H7 (cell line): ENCODE measurements at places on chromosomes 4 and X.
A peak's percentile ranks its signal among the peaks of the same experiment; 100 is the strongest.

DNA sequence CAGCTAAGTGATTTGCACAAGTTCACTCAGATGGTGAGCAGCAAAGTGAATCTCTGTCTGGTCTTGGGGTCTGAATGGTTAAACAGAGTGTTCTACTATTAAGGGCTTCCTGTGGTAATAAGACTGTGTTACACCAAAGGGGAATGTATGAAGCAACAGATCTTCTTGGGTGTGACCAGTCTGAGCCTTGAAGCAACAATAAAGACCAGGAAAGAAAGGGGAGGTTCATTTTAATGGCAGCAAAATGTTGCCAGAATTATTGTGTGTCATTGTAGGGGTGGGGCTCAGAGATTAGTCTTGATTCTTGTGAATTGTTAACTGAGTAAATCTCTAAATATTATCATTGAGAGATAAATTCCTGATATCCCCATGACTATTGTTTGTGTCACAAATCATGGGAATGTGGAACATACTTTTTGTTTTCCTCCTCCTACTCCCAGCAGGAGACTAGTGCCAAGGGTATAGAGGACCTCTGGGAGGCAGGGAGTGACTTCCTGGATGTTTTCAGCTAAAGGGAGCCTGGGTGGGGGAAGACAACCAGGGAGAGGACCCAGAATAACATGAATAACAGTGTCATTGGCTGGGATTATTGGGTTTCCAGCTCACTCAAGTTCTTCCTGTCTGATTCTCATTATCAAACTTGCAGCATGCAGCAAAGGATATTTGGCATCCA lies 141.4 kb upstream of the PAK3 start:
- DNase-seq: no peak

DNA sequence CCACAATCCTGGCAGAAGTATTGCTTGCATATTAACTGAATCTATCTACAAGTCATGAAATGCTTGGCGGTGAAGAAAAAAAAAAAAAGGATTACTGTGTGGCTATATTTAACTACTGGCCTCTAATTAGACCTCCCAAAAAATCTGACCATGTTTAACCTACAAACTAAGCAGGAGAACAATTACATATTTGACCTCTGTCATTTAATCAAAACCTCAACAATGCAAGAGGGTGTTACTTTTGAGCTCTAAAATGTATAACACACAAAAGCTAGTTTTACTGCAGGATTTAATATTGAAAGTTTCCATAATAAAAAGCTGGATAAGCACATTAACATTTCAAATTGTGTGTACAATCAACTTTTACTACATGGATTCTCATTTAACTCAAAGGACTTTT lies 1.5 kb downstream of the ITM2A start:
- no peak for DNase-seq

DNA sequence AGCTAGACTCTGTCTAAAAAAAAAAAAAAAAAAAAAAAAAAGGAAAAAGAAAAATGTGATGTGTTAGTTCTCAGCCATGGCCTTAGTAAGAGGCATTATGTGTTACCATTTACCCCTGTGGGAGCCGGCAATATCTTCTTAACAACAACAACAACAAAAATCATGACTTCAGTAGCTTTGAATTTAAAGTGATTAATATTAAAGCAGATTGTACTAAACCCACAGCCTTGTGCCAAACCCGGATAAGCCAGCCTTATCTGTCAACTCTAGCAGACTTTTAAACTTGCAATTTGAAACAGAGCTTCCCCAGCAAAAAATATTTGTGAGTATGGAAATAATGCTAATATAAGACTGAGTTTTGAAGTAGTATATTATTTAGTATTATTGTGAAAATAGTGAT lies 462.1 kb upstream of the GNPDA2 start:
- DNase-seq: no peak

DNA sequence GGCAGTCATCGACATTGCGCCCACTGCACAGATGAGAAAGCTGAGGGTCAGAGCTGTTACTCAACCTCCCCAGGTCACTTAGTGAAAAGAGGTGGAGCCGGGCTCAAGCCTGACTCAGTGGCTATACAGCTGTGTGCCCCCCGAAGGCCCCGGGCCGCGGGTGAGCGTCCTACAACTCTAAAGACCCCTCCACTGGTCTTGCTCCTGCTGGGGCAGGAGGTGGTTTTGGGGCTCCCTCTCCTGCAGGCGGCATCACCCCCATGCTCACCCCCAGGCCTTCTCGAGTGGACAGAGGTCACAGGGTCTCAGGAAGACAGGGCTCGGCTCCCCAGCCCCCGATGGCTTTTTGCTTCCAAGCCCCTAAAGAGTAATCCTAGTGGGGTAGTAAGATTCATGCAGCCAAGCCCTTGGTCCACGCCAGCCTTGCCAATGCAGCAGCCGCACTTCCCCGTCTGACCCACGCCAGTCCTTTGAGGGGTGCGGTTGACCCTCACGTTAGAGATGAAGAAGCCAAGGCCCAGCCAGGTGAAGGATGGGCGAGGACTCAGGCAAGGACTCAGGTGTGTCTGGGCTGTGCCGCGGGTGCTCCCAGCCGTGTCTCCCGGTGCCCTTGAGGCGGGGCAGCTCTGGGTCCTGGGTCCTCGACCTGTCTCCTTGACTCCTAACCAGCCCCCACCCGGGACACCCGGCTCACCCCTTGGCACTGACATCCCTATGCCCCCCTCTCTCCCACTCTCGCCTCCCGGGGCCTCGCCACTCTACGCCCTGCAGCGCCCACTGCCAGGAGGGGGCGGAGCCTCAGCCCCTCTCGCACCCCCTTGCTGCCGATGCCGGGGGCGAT lies 200.4 kb downstream of the AFAP1 start:
- no peak for DNase-seq

- DNase-seq: no peak
Observed at GRCh38 chr4:1492142-1492457, 85.9 kb upstream of the NKX1-1 start.

- DNase-seq: no peak
Observed at GRCh38 chr4:174111422-174111821, 172.0 kb downstream of the FBXO8 start.

GRCh38 chrX:49198540-49199314 lies 1.3 kb downstream of the SYP start:
- no peak for DNase-seq

DNA sequence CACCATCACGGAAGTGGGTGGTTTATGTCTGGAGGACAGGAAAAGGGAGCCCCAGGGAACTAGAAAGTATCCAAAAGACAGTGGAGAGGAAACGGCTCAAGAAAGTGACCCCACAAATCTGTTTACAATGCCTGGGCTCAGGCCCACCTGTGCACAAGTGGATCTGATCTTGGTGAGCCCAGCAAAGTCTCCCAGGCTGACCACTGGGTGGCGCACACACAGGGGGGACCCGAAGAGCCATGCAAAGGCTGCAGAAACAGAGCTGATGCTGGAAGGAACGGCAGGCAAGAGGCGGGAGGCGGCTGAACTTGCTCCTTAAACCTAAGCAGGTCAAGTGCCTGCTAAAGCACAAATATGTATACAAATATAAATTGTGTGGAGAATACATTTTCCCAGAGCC lies 9.6 kb downstream of the HAUS7 start:
- DNase-seq: peak; percentile 85

DNA sequence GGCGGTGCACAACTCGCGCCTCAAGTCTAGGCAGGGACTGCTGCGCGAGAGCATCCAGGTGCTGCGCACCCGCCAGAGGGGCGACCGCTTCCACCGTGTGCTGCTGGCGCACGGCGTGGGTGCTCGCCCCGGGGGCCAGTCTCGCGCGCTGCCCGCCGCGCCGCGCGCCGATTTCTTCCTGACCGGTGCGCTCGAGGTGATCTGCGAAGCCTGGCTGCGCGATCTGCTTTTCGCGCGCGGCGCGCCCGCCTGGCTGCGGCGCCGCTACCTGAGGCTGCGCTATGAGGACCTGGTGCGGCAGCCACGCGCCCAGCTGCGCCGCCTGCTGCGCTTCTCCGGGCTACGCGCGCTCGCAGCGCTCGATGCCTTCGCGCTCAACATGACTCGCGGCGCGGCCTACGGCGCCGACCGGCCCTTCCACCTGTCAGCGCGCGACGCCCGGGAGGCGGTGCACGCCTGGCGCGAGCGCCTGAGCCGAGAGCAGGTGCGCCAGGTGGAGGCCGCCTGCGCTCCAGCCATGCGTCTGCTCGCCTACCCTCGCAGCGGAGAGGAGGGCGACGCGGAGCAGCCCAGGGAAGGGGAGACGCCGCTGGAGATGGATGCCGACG lies 1.3 kb downstream of the CHST7 start:
- peak; percentile 62 for DNase-seq

DNA sequence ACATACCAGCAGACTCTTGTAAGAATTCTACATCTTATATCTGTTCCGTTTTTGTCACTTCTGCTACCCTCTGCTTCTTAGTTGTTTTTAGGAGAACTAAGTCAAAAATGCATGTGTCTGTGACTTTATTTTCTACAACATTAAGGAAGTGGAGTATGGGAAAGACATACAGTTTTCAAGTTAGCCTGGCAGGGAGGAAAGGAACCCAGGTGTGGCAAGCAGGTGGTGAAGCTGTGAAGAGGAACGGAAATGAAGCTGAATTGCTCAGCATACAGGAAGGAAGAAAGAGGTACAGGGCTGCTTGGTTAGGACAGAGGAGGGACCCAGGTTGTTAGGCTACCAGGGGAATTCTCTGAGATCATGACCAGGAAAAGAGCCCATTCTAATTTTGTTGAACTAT lies 9.4 kb downstream of the GPRIN3 start:
- DNase-seq: no peak

GRCh38 chr4:24105327-24106038 lies 215.6 kb upstream of the PPARGC1A start:
- no peak for DNase-seq

DNA sequence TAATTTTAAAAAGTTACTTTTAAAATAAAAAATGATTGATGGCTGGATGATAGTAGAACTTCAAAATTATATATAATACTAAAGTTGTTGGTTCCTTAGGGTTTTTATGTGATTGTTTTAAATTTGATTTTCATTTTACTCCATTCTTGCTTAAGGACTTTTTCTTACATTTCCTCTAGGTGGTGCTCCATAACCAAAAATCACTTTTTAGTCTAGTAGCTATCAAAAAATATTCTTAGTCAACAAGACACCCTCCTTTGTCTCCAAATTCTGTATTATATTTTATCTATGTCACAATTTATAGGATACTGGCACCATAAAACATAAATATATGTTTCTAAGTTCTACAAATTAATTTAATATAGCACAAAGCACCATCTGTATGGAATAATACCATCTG lies 67.2 kb upstream of the BRWD3 start:
- peak; percentile 16 for DNase-seq

DNA sequence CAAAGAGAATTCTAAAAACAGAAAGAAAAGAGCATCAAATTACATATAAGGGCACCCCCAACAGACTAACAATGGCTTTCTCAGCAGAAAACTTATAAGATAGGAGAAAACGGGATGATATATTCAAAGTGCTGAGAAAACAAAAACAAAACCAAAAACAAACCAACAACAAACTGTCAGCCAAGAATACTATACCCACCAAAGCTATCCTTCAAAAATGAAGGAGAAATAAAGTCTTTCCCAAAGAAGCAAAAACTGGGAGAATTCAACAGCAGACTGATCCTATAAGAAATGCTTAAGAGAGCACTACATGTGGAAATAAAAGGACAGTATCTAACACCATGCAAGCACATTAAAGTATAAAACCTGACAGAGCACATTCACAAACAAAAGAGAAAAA lies 168.6 kb downstream of the NEK1 start:
- DNase-seq: no peak

DNA sequence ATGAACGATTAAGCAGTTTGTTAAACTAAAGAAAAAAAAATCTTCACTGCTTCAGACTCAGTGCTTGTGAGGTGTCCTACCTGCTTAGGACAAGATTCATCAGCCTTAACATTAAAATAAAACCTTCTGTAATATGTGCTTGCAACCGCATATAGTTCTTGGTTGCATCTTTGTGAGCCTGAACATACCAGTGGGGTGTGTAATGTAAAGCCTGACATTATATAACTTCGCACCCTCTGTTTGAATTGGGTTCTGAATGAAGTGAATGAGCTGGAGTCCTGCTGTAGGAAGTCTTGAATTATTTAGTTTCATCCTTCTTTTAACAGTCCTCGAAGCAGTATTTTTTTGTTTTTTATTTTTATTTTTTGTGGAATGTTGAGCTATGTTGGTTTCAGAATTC lies 3.1 kb downstream of the KDM6A start:
- DNase-seq: no peak

DNA sequence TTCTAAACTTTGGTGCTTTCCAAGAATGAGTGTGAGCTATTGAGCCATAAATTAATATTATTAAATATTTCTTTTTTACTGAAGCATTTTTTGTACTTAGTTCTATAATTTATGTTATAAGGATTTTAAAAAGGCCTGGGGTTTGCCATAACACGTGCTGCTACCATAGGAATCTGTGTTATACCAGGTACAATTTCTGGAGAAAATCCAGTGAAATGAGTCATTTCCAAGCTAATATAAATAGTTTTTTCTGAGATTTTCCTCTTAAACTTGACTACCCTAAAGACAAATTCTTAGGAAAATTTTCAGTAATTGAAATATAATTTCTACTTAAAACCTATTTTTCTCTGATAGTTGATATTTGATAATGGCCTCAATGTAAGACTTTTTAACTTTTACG lies 130.8 kb downstream of the TLL1 start:
- no peak for DNase-seq

GRCh38 chr4:115424852-115425251 lies 311.4 kb upstream of the NDST4 start:
- no peak for DNase-seq

- DNase-seq: no peak
Observed at GRCh38 chrX:74505437-74505836, 84.1 kb downstream of the SLC16A2 start.

GRCh38 chr4:101512416-101512815 lies 165.1 kb upstream of the PPP3CA start:
- no peak for DNase-seq

DNA sequence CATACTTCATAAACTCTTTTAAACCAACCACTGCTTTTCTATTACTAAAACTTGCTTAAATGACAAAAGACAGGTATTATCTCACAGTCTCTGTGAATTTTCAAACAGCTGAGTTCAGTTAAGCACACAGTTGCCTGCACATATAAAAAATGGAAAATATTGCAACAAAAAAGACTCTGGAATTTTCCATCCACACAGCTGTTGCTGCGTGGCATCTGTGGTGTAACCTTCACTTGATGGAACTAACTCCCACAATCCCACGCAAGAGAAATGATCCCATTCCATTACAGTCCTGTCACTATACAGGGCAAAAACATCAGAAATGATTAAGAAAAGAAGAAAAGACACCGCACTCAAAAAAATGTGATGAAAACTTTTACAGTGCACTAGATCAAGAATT lies 149.8 kb upstream of the TBL1X start:
- no peak for DNase-seq

GRCh38 chr4:11440481-11441193 lies 11.9 kb upstream of the HS3ST1 start:
- DNase-seq: no peak

DNA sequence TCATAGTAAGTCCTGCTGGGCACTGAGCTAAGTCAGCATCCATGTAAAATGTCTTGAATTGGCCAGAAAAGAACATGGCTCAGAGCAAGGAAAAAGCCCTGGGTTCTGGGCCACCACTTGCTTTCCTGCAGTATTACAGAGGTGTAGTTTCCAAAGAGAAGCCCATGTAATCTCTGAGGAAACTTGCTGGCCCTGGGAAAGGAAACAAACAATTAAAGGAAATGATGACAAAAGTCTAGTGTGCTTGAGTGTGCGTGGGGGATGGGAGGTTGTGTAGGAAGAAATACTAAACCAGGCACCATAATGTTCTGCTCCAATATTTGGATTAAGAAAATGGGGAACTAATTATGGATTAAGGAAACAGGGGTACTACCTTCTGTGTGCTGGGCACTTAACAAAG lies 39.5 kb upstream of the SMIM10L2A start:
- DNase-seq: no peak

- DNase-seq: no peak
Observed at GRCh38 chrX:22345884-22346283, 73.2 kb downstream of the CBLL2 start.
